ENCODE measurements at places on chromosomes 7 and 10. TPM values are rescaled to one million over a fixed set of nuclear protein-coding genes. Genes with fewer than 3 reads are reported as not detected.

The MACROH2A2 gene
- 25.6 TPM for total RNA-seq

The SPDYE18 gene
- not detected for total RNA-seq

The TRIM50 gene
- not detected for total RNA-seq

The PRSS1 gene
- not detected for total RNA-seq

The ZNF488 gene
- total RNA-seq: 1.4 TPM

The PTPRN2 gene
- not detected for total RNA-seq

The ABCC2 gene
- total RNA-seq: 0.31 TPM

DNA sequence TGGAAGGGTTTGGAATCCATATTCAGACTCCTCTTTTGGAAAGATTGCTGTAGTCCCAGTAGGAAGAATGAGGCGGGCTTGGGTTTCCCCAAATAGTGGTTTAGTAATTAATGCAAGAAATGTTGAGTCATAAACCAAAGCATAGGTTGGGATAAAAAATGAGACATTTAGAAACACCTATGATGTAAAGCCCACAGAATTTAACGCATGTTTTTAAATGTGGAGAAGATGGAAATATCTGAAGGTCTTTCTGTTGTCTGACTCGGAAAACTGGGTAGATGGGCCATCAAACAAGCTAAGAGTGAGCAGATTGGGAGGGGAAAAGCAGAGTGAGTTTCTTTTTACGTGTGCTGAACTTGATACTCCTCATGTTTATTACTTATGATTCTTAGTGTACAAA, 62.2 kb downstream of the LANCL2 start:
- no peaks in the 10 kb centered on the region for H3K27me3 ChIP-seq
- peaks cover 21% of the 10 kb centered on the region for H3K4me1 ChIP-seq
- peak; percentile 61 for DNase-seq
- no peak overlapping the region for H3K4me3 ChIP-seq
- peaks cover 6% of the 10 kb centered on the region for H3K36me3 ChIP-seq

DNA sequence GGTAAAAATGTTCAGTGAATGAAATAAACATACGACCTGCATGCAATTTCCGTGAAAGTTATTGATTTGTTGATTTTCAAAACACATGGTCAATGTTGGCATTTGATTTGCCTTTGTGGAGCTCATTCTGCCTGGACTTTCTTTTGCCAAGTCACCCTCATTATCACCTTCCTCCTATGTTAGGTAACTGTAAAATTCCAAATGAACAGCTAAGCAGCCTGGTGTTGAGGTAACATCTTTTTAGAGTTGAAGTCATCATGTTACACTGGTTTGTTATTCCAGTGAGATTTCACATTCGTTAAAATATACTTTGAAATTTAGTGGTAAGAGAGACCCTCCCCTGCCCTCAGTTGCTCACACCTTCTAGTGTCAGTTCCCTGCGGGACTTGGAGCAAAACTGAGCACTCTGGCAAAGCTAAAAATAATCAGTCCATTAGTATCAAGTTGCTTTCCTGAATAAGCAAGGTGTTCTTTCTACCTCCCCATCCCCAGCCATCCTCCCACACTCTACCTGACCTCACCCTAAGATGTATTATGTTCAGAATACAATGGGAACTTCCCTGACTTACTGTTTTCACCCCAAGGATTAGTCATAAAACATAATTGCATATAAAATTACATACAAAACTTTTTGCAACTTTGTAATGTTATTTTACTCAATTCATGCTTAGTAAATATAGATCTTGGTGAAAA, 283.3 kb upstream of the SEMA3A start:
- H3K4me1 ChIP-seq: no peaks in the 10 kb centered on the region
- no peak overlapping the region for H3K27ac ChIP-seq
- H3K4me3 ChIP-seq: no peak overlapping the region
- DNase-seq: no peak
- no peaks in the 10 kb centered on the region for H3K36me3 ChIP-seq

DNA sequence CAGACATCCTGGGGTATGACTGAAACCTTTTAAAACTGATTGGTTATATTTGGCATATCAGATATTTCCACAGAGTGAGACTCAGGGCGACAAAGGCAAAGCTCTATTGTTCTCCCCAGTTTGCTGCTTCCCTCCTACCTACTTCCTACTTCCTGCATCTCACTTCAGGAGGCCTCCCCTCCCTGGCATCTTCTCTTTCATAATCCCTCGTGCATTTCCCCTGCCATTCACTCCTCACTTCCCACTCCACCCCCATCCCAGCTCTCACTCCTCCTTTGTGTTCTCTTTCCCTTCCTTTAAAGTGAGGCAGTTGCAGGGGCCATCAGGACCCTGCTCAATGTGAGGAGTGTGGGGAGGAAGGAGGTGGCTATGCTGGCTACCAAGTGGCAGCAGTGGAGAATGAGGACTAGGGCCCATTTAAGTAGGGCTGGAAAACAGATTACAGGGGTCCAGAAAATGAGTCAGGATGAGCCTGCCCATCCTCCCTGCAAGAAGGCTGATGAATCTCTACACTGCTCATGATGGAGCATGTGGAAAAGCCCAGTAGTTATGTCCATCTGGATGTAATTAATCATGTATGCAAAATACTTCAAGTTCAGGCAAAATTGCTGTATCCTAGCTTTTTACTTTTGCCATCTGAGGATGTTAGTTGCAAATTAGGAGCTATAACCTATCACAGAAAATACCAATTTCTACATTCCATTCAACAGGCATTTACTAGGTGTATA, 311.8 kb upstream of the IMMP2L start:
- H3K36me3 ChIP-seq: no peaks in the 10 kb centered on the region
- no peak overlapping the region for H3K4me3 ChIP-seq
- no peaks in the 10 kb centered on the region for H3K4me1 ChIP-seq
- peak; percentile 18 for DNase-seq

GRCh38 chr10:62795100-62795499, 9.4 kb upstream of the ADO start:
- no peak overlapping the region for H3K27ac ChIP-seq
- H3K36me3 ChIP-seq: no peaks in the 10 kb centered on the region
- no peak overlapping the region for H3K4me3 ChIP-seq
- no peaks in the 10 kb centered on the region for H3K4me1 ChIP-seq
- peaks cover 15% of the 10 kb centered on the region for H3K27me3 ChIP-seq

GRCh38 chr7:4883372-4884144, at the start of gene RADIL:
Gene RADIL (minus strand): TSS chr7:4883716. CDS start chr7:4878139, 5,577 bp downstream.
- H3K36me3 ChIP-seq: no peaks in the 10 kb centered on the region
- DNase-seq: peak; percentile 39
- H3K27ac ChIP-seq: no peak within 1 kb of the TSS

GRCh38 chr10:2619472-2619871, 447.9 kb upstream of the PFKP start:
- H3K36me3 ChIP-seq: no peaks in the 10 kb centered on the region
- no peak overlapping the region for H3K27ac ChIP-seq
- no peak for DNase-seq
- no peaks in the 10 kb centered on the region for H3K4me1 ChIP-seq

GRCh38 chr10:48526011-48526821, 78.7 kb downstream of the ARHGAP22 start:
- H3K4me3 ChIP-seq: peak overlapping the region; percentile 35

DNA sequence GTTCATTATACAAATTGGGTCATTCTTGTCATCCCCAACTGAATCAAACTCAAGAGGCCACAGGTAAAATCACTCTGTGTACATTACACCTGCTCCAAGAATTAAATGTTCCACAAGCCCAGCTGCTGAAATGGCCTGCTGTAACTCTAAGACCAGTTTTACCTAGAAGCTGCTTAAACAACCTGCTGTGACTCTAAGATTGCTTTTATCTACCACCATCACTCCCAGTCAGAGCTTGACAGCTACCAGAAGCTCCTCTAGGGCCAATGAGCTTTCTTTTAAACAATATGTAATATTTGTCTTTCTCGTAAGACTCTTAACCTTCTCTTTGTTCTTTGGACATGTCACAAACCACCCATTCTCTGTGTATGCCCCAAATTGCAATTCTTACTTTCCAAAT, 141.8 kb upstream of the LRGUK start:
- no peak for DNase-seq
- H3K36me3 ChIP-seq: no peaks in the 10 kb centered on the region
- H3K4me3 ChIP-seq: no peak overlapping the region
- H3K4me1 ChIP-seq: no peaks in the 10 kb centered on the region

DNA sequence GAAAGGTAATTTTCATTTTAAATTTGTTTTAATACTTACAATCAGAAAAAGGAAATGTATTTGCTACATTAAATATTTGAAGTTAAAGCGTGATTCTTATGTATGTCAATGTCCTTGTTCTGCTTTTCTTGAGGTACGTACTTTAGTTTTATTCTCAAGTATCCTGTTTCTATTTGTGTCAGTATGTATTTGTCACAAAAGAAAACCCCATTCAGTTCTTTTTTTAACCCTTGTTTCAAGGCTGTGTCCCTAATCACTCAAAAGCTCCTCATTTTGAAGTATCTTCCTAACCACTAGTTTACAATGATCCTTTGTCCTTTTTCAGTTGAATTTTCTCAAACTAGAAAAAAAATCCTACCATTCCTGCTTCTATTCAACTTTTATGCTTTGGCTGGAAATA, 25.2 kb downstream of the NHLRC2 start:
- no peaks in the 10 kb centered on the region for H3K27me3 ChIP-seq
- peaks cover 4% of the 10 kb centered on the region for H3K36me3 ChIP-seq
- peaks cover 6% of the 10 kb centered on the region for H3K4me1 ChIP-seq

- H3K27ac ChIP-seq: no peak overlapping the region
- H3K36me3 ChIP-seq: peaks cover 31% of the 10 kb centered on the region
- H3K4me3 ChIP-seq: no peak overlapping the region
- peaks cover 16% of the 10 kb centered on the region for H3K4me1 ChIP-seq
- H3K27me3 ChIP-seq: no peaks in the 10 kb centered on the region
Measured at GRCh38 chr7:151472644-151473380, 32.9 kb upstream of the CRYGN start.

DNA sequence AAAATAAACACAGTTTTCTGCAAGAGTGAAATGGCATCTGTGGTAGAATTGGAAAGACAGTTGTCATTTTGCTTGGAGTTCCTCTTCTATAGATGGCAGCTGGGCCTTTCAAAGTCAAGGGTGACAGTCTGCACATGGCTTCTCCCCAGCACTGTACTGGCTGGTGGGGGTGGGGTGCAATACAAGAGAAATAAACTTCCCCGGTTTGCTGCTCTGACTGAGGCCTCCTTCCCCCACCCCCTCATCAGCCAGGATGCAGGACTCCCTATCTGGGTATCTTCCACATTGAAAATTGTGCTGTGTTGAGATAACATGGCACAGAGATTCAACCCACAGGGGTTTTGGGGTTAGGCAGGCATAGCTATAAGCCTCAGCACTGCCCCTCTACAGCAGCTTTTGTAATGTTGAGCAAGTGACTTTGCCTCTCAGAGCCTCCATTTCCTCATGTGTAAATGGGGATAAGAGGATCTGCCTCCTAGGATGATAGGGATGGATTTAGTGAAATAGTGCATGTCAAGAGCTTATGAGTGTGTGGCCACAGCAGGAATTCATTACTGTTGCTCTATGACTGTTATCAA, 85.8 kb upstream of the WDR11 start:
- no peak for DNase-seq
- H3K36me3 ChIP-seq: no peaks in the 10 kb centered on the region
- H3K27me3 ChIP-seq: no peaks in the 10 kb centered on the region
- H3K4me3 ChIP-seq: no peak overlapping the region
- H3K27ac ChIP-seq: no peak overlapping the region

DNA sequence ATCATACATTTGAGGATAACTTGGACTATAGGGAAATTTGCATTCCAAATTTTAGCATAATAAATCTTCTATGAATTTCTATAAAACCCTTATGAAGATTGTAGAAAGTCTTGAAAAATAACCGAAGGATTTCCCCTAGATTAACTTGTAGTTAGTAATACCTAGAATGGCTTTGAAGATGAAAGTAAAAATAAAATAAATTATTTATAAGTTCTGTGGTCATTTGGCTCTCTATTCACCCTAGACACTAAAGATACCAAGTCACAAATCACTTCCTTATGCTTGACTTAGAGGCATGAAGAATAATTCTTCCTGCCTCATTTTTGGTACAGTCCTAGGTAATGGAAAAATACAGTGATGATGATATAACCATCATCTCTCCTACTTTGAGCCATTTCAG, 79.3 kb downstream of the CSTF2T start:
- peaks cover 2% of the 10 kb centered on the region for H3K27me3 ChIP-seq
- DNase-seq: no peak
- no peak overlapping the region for H3K27ac ChIP-seq
- H3K4me3 ChIP-seq: no peak overlapping the region

DNA sequence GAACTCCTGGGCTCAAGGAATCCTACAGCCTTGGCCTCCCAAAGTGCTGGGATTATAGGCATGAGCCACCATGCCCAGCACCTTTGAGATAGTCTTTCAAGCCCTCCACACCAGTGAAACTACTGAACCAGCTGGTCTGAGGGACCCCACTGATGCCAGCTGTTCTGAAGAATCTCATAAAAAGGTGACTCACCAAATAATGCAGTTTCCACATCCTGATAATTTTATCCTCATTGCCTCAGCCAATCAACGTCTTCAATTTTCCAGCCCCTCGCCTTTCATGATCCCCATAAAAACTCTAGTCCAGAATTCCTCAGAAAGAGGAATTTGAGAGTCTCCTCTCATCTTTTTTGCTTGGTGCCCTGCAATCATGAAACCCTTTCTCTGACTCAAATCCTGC, 1691.6 kb upstream of the LRRTM3 start:
- no peaks in the 10 kb centered on the region for H3K4me1 ChIP-seq
- H3K36me3 ChIP-seq: no peaks in the 10 kb centered on the region
- no peaks in the 10 kb centered on the region for H3K27me3 ChIP-seq
- no peak overlapping the region for H3K4me3 ChIP-seq

GRCh38 chr10:27660711-27661110, 84.9 kb downstream of the MKX start:
- H3K27ac ChIP-seq: no peak overlapping the region
- H3K4me1 ChIP-seq: no peaks in the 10 kb centered on the region
- no peak overlapping the region for H3K4me3 ChIP-seq
- no peaks in the 10 kb centered on the region for H3K36me3 ChIP-seq

- H3K4me3 ChIP-seq: no peak overlapping the region
- DNase-seq: no peak
- no peaks in the 10 kb centered on the region for H3K27me3 ChIP-seq
Measured at GRCh38 chr7:155007947-155008346, 5.0 kb upstream of the PAXIP1 start.

GRCh38 chr10:115566867-115567266, 473.7 kb downstream of the ATRNL1 start:
- no peak overlapping the region for H3K27ac ChIP-seq
- H3K36me3 ChIP-seq: no peaks in the 10 kb centered on the region
- no peak overlapping the region for H3K4me3 ChIP-seq
- H3K27me3 ChIP-seq: no peaks in the 10 kb centered on the region
- no peak for DNase-seq

DNA sequence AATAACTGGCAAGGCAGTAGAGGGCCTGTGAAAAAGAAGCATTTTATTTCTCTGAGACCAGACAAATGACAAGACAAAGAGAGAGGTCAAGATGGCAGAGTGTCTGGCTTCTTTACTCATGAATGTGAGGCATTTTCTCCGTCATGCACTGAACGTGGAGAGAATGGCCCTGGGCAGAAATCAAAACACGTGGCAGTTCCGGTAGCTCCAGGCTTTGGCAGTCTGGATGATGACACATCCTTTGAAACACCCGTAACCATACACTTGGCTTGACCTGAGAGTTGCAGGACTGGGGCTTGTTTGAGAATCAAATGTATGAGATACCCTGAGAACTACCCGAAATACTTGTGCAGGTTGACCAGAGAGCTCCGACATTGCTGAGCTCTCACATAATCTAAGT, 537.6 kb downstream of the ACTR3B start:
- no peaks in the 10 kb centered on the region for H3K36me3 ChIP-seq
- H3K27ac ChIP-seq: no peak overlapping the region
- H3K27me3 ChIP-seq: no peaks in the 10 kb centered on the region
- no peaks in the 10 kb centered on the region for H3K4me1 ChIP-seq

- H3K4me1 ChIP-seq: no peaks in the 10 kb centered on the region
- no peak overlapping the region for H3K27ac ChIP-seq
- H3K36me3 ChIP-seq: no peaks in the 10 kb centered on the region
- H3K4me3 ChIP-seq: no peak overlapping the region
- H3K27me3 ChIP-seq: no peaks in the 10 kb centered on the region
- DNase-seq: no peak
Measured at GRCh38 chr7:120334475-120334874, 61.5 kb downstream of the KCND2 start.
